ENCODE measurements at places on chromosomes 3 and 15.

DNA sequence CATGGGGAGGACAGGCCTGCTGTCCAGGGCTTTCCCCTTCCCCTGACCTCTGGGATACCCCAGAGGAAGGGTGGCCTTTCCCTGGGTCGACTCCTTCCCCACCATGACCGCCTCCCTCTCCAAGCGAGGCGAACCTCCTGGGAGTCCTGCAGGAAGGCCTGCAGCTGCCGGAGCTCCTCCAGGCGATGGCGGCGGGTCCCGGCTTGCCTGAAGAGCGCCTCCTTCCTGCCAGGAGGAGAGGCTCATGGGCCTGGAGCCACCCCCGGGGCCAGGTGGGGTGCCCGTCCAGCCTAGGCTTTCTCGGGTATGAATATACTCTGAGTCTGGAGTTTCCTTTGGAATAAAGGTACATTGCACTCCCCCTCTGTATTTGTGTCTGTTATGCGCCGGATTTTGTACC is 20.1 kb downstream of the PLA2G4B start:
- no peak for DNase-seq

- no peak for DNase-seq
Measured at GRCh38 chr3:190183121-190183520, 62.4 kb upstream of the P3H2 start.

- no peak for DNase-seq
Measured at GRCh38 chr3:25355034-25355885, 72.8 kb upstream of the RARB start.

GRCh38 chr3:189690237-189690636 is 59.0 kb downstream of the TP63 start:
- DNase-seq: no peak

GRCh38 chr3:194298331-194299227 is 52.5 kb downstream of the CPN2 start:
- no peak for DNase-seq

GRCh38 chr3:9439331-9439730 is 41.9 kb downstream of the SETD5 start:
- DNase-seq: no peak

GRCh38 chr3:74089814-74090213 is 465.1 kb upstream of the PDZRN3 start:
- no peak for DNase-seq

- no peak for DNase-seq
Measured at GRCh38 chr3:49329186-49329585, 10.7 kb downstream of the USP4 start.

- DNase-seq: no peak
Measured at GRCh38 chr3:172188511-172188910, 149.1 kb downstream of the FNDC3B start.

DNA sequence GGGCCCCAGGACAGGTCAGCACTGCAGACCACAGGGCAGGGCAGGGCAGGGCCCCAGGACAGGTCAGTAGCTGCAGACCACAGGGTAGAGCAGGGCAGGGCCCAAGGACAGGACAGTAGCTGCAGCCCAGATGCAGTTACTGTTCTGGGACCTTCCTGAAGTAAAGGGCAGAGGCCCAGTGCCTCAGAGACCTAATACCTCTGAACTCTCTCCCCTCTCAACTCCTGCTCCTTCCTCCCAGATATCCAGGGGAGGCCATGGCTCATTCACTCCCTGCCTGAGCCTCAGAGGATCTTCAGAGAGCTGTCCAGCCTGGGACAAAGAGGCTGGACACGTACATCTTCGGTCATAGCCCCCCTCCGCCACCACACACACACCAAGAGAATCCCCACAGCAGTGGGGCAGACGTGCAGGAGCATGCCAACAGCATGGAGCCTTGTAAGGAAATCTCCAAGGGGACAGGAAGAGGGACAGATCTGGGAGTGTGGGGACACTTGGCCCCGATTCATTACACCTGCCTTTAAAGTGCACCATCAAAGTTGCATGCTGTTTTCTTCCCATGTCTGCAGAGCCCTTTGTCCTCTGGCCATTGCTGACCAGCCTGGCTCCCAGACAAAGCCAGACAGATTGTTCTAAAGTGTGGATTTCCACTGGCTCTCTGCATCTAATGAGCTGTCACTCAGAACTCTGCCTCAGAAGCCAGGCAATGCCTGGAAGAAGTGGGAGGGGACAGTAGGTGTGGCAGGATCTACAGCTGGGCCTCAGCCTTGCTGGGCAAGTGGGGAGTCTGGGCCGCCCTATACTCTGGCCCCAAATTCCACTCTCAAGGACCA is 24.2 kb upstream of the BUB1B start:
- DNase-seq: no peak

DNA sequence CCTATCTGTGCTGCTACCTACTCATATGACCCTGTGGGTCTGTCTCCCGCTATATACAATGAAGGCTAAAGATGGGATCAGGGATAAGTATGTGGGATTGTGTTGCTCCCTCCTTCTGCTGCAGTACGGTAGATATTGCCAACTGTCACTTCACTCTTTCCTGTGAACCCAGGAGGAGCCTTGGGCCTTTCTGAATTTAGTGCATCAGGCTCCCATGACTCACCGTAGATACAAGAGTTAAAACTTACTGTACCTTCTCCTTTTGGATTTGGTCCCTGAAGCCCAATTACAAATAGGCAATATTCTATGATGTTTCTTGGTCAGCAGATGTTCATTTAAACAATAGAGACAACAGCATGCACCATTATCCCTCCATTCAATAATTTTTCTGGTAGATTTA is 27.4 kb downstream of the MITF start:
- DNase-seq: no peak

DNA sequence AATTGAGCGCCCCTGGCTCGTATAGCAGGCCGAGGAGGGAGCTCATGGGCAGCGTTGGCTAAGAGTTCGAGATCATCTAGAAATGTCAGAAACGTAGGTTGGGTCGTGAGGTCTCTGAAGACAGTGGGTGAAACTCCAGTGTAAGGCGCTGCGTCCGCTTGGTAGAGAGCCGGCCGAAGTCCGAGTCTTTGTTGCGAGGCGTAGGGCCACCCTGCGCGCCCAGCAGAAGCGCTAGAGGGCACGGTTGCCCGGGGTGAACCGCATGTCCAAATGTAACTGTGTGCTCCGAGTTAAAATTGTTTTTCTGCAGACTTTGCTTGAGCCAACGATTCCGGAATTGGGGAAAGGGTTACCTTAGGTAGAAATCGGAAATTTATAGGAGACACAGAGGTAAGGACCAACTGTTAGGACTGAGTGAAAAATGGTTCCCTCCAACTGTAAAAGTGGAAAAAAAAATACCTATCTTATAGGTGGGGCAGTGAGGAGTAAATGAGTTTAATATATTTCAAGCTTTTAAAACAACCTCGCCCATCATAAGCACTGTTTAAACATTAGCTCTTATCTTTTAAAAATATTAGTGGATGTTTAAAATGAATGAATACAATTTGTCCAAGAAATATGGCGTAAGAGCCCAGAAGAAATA is 993 bp upstream of the SIAH2 start:
- peak; percentile 81 for DNase-seq
